ENCODE measurements at places on chromosomes 3 and 15.

DNA sequence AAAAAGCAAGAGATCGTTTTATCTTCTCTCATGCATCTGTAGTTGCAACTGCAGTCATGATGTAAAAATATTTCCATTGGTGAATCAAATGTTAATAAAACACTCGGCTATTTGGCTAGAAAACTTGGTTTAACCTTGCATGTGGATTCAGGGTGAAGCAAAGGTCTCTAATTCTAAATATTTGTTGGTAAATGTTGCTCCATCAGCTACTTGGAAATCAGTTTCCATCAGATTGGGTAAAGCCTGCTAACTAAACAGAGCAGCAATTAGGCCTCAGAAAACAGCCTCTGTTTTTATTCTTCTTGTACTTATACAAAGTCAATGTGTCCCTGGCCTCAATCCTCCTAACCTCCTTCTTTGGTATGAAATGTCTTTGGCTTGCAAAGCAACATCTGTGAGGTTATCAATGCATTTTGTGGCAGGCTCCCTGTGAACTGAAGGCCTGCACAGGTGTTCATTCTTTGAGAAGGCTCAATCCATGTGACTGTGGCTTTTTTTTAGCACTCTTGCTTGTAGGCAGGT, 312.3 kb downstream of the WDR72 start:
- H3K4me1 ChIP-seq = peaks cover 21% of the 10 kb centered on the region
- peaks cover 9% of the 10 kb centered on the region for H3K27me3 ChIP-seq
- H3K4me3 ChIP-seq = no peak overlapping the region
- DNase-seq = no peak

DNA sequence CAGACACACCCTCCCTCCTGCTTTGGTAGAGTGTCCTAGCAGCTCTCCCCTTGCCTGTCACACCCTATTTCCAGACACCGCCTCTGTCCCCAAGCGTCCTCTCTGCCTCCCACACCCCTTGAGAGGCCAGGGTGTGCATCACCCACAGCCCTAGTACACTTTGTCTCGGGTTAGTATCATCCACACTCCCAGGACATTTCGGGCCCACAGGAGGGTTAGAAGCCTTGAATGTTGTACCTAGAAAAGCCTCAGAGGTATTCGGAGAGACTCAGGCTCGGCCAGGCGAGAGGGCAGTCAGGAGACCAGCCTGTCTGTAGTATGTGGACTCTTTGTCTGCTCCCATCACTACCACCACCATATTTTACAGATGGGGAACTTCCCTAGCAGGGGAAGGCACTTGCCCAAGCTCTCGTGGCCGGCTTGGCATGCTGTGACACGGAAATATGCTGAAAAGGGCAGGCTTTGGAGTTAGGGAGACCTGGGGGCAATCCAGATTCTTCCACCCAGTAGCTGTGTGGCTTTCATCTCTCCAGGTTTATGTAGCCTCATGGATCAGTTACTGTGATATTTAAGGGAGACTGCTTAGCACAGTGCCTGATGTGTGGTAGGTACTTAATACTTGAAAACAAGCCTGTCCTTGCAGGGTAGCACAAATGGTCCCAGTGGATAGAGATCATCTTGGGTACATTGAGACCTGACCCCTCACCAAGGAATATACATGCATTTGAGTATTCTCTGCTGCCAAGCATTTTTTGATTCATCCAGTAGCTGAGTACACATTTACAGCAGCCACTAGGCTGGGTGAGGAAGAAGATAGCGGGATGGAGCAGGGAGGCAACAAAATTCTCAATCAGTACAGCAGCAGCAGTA, 1.4 kb downstream of the TMEM43 start:
- no peaks in the 10 kb centered on the region for H3K27me3 ChIP-seq
- no peak for DNase-seq
- H3K4me3 ChIP-seq = peak overlapping the region; percentile 100
- peaks cover 48% of the 10 kb centered on the region for H3K36me3 ChIP-seq
- H3K27ac ChIP-seq = peak overlapping the region; percentile 99

DNA sequence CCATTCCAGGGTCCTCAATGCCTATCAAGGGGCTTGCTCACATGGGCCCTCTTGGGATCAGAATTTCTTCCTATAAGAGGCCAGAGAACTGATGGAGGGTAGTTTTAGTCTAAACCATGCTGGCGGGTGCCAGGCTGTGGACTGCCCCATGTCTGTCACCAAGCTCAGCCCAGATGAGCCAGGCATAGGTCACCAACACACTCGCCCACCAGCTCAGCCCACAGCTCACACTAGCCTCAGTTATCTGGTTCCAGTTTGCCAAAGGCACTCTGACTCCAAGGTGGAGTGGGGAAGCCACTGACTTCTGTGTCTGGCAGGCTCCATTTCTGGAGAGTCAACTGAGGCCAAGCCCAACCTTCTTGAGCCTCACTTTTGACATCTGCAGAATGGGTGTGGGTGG, 50.7 kb upstream of the INSYN1 start:
- H3K36me3 ChIP-seq = no peaks in the 10 kb centered on the region
- no peak overlapping the region for H3K27ac ChIP-seq
- H3K4me3 ChIP-seq = no peak overlapping the region
- DNase-seq = no peak

- H3K27ac ChIP-seq = no peak overlapping the region
- peaks cover 21% of the 10 kb centered on the region for H3K27me3 ChIP-seq
- DNase-seq = no peak
- H3K4me3 ChIP-seq = no peak overlapping the region
- no peaks in the 10 kb centered on the region for H3K36me3 ChIP-seq
Measured at GRCh38 chr15:73813589-73813988, 59.8 kb upstream of the TBC1D21 start.

GRCh38 chr3:24184528-24185176, 239.6 kb downstream of the NR1D2 start:
- no peaks in the 10 kb centered on the region for H3K36me3 ChIP-seq
- peaks cover 4% of the 10 kb centered on the region for H3K27me3 ChIP-seq
- H3K4me3 ChIP-seq = no peak overlapping the region
- H3K4me1 ChIP-seq = no peaks in the 10 kb centered on the region
- H3K27ac ChIP-seq = no peak overlapping the region

Data from nephron progenitor cell (in vitro differentiated cells).